ENCODE measurements at places on chromosomes 2 and 18.

DNA sequence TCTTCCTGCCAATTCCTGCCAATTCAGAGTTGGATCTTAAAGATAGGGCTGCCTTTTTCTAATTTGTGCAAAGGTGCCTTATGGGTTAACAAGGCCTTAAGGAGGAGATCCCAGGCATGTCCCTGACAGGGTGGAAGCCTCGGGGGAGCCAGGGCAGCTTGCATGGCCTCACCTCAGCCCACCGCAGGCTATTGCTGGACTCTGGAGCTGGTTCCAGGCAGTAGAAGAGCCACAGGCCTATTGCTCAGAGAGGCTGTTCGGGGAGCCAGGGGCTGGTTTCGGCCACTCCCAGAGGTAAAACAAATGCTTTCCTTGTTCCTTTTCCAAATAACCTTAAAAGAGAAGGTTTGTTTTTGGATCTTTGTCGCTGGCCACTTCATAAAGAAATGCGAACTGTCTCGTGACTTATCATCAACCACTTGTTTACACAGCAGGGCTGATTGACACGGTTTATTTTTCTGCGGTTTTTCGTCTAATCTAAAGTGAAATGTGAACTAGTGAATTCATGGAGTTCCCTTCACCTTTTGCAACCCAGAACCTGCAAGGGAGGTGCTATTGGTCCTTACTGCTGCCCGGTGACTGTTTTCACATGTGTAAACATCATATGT is 108.6 kb downstream of the APOB start:
- DNase-seq: no peak

DNA sequence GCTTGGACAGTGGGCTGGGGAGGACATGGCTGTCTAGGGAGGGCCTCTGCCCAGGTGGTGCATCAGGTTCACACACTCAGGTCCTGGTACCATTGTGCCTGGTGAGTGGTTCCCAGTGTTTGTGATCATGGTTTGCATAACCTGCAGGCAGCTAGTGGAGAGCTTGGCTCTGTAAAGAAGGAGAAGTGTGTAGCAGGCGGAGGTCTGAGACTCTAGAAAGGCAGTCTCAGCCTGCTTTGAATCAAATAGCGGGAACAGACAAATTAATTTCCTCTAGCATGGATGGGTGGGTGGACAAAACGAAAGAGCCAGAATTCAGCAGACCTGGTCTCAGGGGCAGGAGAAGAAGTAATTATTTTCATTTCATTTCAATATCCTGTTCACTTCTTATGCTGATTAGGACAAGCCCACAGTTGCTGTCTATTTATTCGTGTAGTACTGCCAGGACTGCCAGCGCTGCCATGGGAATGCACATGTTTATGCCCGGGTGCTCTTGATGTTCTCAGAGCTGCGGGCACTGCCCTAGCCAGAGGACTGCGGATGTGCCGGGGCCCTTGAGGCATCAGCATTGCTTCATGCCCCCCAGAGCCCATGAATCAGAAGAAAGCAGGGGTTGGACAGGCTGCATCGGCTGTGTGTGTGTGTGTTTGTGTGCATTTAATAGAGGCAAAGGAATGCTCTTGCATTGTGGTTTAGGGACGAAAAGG is 45.4 kb upstream of the DLX2 start:
- no peak for DNase-seq

DNA sequence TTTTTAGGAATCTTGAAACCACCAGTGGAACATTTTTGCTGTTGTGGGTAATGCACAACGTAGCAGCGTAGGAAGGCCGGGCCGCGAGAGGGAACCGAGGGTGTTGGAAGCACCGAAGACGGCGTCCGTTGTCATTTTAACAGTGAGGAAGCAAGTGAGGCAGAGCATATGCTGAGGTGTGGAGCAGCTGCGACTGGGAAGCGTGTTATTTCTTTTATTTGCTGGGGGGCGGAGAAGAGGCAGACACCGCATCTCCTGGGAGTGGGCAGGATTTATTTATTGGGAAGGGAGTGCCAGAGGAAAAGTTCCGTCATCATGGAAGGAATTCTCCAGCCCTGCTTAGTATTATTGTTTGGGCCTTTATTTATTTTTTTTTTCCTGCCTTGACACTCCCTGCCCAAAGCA is 232.8 kb downstream of the KLHL29 start:
- DNase-seq: no peak

- DNase-seq: no peak
These were observed 622.1 kb upstream of the ZEB2 start for GRCh38 chr2:145141981-145142380.

GRCh38 chr2:49840428-49840975 is 686.2 kb upstream of the FSHR start:
- no peak for DNase-seq

- DNase-seq: no peak
These were observed 50.1 kb downstream of the MYCN start for GRCh38 chr2:15990151-15991101.

DNA sequence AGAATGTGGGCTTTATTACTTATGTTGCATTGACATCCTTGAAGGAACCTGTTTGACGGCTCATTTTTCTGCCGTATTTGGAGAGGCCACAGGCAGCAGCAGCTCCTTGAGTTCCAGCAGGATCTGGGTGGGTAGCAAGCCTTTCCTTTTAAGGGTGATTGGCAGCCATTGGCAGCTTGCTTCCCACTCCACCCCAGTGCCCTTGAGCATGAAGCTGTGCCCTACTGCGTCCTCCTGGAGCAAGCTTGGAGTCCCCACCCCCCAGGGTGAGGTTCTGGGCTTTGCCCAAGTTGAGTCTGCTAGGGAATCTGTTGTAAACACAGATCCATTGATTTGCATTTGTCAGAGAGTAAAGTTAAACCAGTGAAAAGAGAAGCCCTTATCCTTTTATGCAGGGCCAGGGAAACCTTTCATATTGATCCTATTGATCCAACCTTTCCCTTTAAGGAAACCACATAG is 9.2 kb downstream of the ONECUT2 start:
- no peak for DNase-seq

DNA sequence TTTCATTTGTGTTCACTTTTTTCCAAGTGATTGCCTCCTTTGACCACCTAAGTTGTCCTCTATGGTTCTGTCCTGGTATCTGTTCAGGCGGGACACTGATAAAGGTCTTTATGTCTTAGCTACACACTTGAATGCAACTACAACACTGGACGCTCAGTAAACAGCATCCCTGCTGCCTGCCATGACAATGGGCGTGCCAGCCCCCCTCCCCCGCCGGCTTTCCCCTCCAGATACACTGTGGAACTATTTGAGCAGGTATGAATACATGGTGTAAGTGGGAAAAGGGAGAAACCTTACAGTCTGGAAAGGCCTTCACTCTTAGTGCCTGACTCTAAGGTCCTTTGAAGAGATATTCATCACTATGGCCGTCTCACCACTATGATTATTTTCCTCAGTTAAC is 5.7 kb downstream of the AGBL5 start:
- DNase-seq: no peak

DNA sequence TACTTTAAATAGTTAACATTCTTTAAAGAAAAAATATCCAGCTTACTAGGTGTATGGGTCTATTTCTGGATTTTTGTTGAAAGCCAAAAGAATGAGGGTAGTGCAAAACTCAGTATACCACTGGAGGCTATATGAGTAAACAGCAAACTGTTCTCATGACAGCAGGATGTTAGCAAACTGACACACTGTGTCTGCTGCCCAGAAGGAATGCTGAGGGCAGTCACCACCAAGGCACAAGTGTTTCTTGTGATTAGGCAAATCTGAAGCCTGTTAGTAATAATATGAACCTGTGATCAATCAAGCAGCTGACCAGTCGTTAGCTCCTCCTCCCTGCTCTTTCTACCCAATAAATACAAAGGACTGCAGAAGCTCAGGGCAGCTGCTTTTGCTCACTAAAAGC is 50.5 kb upstream of the SULT1C3 start:
- DNase-seq: no peak

DNA sequence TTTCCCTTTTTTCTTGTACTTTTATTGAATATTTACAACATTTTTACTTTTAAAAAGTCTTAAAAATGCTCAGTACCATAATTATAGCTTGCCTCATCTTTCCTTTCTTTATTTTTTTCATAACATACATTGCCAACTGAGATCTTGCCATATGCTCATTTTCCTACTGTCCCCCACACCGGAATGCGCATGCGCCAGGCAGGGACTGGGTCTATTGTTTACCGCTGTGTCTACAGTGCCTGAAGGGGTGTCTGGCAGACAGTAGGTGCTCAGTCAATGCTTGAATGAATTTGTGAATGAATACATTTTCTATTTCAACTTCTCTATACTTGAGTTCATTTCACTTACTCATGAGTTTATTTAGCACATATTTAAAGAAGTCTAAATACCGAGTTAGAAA is 158.0 kb downstream of the CYP26B1 start:
- DNase-seq: no peak

DNA sequence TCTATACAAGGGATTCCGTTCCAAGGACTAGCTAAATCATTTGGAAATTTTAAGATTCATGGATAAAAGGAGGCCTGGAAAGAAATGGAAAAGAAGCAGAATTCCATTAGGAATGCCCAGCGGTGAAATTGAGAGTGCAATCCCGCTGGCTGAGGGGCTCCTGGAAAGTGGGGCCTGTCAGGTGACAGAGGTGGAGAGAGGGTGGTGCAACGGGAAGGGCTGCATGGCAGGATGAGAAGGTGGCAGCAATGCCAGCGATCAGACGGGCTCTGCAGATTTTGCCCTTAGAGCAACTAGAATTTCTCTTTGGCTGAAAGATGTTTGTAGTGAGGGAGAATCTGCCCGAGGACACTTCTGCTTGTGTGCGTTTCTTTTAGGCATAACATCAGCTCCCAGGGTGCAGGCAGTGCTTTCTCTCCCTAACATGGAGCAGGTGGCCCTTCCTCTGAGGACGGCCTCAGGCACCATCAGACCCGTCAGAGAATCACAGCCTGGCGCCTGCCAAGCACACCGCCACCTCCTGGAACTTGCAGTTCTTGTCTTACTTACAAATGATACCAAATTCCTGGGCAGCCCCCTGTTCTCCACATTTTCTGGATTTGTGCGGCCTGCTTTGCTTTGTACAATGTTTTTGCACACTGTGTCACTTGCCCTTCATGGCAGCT is 261.6 kb downstream of the NDUFA10 start:
- DNase-seq: no peak

DNA sequence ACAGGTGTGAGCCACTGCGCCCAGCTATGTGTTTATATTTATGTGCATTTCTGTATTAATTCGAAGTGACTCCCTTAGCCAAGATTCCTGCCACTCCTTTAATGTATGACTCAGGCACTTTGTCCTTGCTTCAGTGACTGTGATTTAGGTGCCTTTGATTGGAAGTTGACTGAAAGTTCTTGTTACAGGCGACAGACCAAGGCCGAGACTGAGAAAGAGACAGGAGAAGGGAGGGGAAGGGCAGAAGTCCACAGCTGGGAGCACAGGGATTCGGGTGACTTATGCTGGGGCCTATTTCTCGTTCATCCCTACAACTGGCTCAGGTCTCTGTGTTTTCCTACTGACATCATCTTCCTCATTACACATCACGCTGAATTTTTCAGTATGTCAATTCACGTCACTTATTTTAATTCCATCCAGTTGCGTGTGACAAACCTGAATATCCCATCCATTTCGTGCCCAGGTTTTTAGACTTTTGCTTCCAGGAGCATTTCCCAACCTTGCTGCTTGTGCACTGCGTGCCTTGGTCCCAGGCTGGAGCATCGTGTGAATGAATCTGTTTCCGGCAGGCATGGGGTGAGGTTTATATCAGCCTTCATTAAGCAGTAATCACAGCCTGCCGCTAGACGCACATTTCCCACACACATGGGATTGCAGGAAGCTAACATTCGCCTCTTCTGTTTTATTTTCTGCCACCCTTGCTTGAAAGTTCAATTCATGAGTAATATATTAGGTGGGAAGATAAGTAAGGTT is 42.4 kb downstream of the TMEM18 start:
- DNase-seq: no peak

DNA sequence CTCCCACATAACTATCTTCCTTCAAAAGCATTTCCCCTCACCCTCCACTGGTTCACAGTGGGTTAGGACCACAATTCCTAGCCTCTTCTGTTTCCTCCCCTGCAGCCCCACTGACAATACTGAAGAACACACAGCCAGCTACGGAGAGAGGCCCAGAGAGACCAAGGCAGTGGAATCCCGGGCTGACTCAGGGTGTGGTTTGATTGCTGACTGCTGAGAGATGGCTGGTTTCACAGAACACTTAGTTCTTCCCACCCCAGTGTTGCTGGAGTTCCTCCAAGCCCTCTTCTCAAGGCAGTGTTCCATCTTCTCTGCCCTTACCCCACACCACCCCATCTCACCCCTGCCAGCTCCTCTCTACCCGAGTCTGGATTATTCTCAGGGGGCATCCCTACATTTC is 43.3 kb upstream of the ZFP36L2 start:
- DNase-seq: no peak

DNA sequence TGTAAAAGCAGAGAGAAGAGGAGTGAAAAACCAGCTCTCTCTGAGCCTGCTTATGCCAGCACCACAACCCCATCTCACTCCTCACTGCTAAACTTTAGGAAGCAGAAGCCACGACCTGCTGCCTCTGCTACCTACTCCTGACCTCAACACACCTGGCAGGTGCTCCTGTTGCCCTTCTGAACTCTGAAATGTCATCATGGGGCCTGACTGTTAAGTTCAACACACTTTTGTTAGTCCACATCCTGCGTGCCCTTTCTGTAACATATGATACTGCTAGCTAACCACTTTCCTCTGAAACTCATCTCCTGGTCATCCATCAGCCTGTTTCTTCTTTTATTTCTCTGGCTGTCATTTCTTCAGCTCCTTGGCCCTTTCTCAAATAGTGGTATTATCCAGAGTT is 118.1 kb downstream of the EPB41L3 start:
- no peak for DNase-seq

DNA sequence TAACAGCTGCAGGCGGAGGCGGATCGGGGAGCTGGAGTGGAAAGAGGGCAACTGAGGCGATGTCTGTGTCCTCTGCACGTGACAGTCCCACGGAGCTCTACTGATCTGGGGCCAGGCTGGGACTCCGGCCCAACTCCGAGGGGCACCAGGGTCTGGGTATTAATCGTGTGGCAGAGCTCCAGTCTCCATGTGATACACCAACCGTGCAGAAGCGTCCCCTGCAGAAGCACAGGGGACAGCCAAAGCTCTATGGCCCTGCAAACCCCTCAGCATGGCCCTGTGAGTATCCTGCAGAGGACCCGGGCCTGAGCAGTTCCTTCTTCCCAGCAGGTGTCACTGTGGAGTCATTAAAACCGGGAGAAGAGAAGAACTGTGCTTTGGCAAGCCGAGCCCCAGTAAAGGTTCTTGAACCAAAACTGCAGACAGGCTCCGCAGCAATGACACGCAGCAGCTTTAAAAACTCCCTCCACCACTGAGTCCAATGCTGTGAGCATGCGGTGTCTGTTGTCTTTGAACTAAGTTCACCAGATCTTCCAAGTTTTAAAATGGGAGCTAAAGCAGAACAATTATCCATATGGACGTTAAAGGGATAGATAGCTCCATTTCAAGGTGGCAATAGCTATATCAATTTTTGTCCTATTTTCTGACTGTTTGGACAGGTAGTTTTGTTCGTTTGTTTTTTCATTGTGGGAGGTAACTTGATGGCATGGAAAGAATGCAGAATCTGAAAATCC is 79.4 kb downstream of the TMEM182 start:
- DNase-seq: no peak

GRCh38 chr18:7726522-7726921 is 159.4 kb downstream of the PTPRM start:
- no peak for DNase-seq

GRCh38 chr2:216144857-216145256 is 35.7 kb downstream of the XRCC5 start:
- no peak for DNase-seq

GRCh38 chr2:29519338-29519925 is 402.0 kb downstream of the ALK start:
- DNase-seq: no peak

GRCh38 chr2:64943387-64944150 is 45.6 kb upstream of the SLC1A4 start:
- DNase-seq: no peak
